Naive thymus-derived CD8-positive, alpha-beta T cell (primary cell): ENCODE measurements at places on chromosomes 3 and 15. TPM values are rescaled to one million over a fixed set of nuclear protein-coding genes. Genes with fewer than 3 reads are reported as not detected.

DNA sequence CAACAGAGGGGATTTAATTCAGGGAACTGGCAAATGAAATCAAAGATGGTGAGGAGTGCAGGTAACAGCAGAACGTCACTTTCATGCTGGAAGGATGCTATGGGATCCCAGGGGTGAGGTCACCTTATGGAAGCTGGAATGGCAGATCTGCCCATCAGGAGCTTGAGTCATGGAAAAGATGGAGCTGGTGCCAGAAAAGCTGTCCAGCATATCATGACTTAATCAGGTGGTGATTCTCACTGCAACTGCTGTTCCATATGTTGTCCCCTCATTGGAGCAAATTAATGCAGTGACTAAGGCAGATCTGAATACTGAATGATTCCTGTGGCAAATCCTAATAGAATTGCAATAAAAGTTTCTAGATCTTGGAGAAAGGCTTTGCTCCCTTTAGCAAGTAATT is 38.4 kb downstream of the HHLA2 start:
- no peak for DNase-seq

DNA sequence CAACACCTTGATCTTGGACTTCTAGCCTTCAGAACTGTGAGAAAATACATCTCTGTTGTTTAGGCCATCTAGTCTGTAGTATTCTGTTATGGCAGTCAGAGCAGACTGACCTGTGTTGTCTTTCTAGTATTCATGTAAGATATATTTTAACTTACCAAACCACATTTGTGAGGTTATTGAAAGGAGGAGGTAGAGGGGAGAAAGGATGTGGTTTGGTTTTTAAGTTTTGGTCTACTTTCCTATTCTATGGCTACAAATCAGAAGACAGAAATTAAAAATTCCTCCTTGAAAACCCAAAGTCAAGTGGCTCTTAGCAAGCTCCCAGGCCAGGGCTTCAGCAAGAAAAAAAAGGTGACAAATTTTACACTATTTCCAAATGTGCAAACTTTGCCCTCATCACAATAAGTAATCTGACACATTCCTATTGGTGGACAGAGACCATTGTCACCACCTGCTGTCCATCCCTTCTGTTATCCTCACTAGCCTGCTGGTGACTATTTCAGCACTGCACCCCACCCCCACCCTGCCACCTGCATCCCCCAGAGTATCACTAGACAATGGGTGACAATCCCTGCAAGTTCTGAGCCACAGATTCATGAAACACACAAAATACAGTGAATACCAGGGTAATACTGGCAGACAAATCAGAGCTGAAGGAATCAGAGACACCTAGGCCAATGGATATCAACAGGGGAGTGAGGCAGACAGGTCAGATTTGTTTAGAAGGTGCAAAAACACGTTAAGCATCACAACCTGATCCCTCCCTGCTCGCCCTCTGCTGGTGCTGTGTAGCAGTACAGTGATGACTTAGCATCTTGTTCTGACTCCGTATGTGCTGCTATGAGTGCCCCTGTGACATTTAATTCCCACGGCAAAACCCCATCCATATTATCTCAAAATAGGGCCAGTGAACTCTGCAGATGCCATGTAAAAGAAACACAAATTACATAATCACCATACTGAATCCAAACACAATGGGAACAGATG is 79.0 kb upstream of the DCLK3 start:
- DNase-seq = no peak

DNA sequence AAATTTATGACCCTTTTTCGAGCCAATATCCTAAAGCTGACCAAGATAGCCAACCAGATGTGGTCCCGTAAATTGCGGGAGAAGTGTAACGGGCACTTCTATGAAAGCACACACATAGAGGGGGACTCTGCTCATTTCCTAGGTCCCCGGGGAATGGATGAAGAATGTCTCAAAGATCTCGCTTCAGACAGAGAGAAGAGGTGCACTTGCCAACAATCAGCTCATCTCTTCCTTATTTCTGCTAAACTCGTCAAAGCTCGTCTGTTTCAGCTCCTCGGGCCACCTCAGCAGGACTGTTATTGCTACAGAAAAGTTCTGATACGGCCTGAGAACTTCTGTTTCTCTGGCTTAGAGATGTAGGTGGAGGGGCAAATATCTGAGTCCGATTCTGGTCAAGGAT is 71.8 kb downstream of the TM2D3 start:
- no peak for DNase-seq

- DNase-seq = no peak
These were observed 89.4 kb upstream of the ICE2 start for GRCh38 chr15:60568301-60568742.

- DNase-seq = no peak
These were observed 1.6 kb downstream of the WDR72 start for GRCh38 chr15:53757906-53758305.

MESP1 gene
- polyA plus RNA-seq = 0.06 TPM

MAGEL2 gene
- polyA plus RNA-seq = not detected
